CD4-positive, alpha-beta T cell treated with Interleukin-6 at 100 ng/mL for 8 hours (primary cell): ENCODE measurements at places on chromosomes 7 and 10.

GRCh38 chr10:3126741-3127346, 45.7 kb downstream of the PITRM1 start:
- no peak for DNase-seq

- no peak for DNase-seq
These were observed 615.0 kb downstream of the ANKRD7 start for GRCh38 chr7:118839515-118839914.

- DNase-seq, result no peak
These were observed 63.7 kb upstream of the IL6 start for GRCh38 chr7:22663357-22663718.

- no peak for DNase-seq
These were observed 201.7 kb upstream of the PTN start for GRCh38 chr7:137545059-137545716.
